ENCODE measurements at places on chromosomes 4 and X.

GRCh38 chrX:72180539-72180938 is 1.0 kb upstream of the PIN4 start:
- peaks cover 5% of the 10 kb centered on the region for H3K36me3 ChIP-seq
- H3K4me1 ChIP-seq: peaks cover 7% of the 10 kb centered on the region
- DNase-seq: no peak
- no peak overlapping the region for H3K4me3 ChIP-seq

GRCh38 chr4:110998320-110998719 is 375.4 kb upstream of the PITX2 start:
- H3K4me1 ChIP-seq: no peaks in the 10 kb centered on the region
- no peak overlapping the region for H3K4me3 ChIP-seq
- no peaks in the 10 kb centered on the region for H3K36me3 ChIP-seq
- no peak overlapping the region for H3K27ac ChIP-seq

DNA sequence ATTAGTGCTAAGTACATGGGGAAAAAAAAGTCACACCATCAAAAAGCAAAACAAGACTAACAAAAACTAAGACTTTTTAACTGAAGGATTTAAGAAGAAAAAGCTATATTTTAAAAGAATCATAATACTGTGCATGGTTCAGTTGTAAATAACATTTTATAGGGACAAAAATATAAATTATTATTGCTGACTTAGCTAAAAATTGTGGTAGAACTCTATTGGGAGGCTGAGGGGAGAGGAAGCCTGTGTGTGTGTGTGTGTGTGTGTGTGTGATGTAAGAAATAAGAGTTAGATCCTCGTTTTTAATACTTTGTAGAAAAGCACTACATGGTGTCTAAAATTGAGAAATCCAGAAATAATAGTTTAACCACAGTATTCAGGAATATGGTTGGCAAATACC is 1950.9 kb upstream of the TENM3 start:
- H3K27ac ChIP-seq: no peak overlapping the region
- H3K36me3 ChIP-seq: peaks cover 3% of the 10 kb centered on the region
- H3K4me3 ChIP-seq: no peak overlapping the region
- no peaks in the 10 kb centered on the region for H3K27me3 ChIP-seq
- H3K4me1 ChIP-seq: no peaks in the 10 kb centered on the region

DNA sequence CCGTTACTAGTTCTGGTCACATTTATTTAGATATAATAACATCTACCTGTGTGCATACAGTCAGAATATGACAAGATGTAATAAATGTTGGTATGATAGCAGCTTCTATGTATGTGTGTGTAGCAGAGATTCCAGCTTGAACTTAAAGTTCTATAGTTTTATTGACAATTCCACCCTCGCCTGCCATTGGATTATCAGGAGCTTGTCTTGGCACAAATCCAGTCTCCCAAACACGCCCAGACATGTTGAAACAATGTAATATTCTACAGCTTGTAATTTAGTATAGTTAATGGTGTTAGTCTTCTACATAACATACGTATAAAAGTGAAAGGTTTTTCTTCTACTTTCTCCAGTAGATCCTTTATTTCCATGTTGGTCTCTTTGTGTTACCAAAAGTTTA is 44.4 kb downstream of the BBS12 start:
- H3K27ac ChIP-seq: no peak overlapping the region
- H3K4me1 ChIP-seq: no peaks in the 10 kb centered on the region
- DNase-seq: no peak

GRCh38 chr4:116480546-116480945 is 604.8 kb downstream of the TRAM1L1 start:
- DNase-seq: no peak
- H3K27me3 ChIP-seq: no peaks in the 10 kb centered on the region
- H3K4me1 ChIP-seq: no peaks in the 10 kb centered on the region
- no peak overlapping the region for H3K4me3 ChIP-seq

- H3K27ac ChIP-seq: no peak overlapping the region
- no peaks in the 10 kb centered on the region for H3K36me3 ChIP-seq
- H3K4me3 ChIP-seq: no peak overlapping the region
- H3K4me1 ChIP-seq: no peaks in the 10 kb centered on the region
Observed at GRCh38 chrX:67050760-67051159, 411.9 kb upstream of the EDA2R start.

Measured in effector memory CD8-positive, alpha-beta T cell (primary cell).